ENCODE measurements at places on chromosomes 16 and 17.

DNA sequence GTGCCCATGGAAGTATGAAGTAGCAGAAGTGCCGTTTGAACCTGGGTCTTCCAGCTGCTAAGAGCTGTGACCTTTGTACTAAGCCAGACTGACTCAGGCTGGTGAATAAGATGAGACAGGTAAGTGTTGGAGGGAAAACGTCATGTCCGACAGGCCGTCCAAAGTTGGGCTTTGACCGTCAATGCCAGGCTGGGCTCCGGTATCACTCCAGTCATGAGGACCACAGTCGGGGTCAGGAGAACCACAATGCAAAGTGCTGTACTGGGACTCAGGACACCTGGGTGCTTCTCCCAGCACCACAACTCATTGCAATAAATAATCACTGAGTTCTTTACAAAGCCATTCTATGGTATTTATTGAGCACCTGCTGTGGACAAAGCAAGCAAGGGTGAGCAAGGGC lies 268.6 kb downstream of the HAPSTR1 start:
- DNase-seq, result no peak

- no peak for DNase-seq
These were observed 4.2 kb upstream of the MAP3K14 start for GRCh38 chr17:45320931-45321461.

GRCh38 chr17:15255713-15256454 lies 9.2 kb downstream of the PMP22 start:
- DNase-seq, result no peak

- DNase-seq, result no peak
These were observed 17.2 kb upstream of the N4BP1 start for GRCh38 chr16:48627148-48627547.

- DNase-seq, result no peak
These were observed 3.7 kb downstream of the PIGS start for GRCh38 chr17:28567604-28568003.

DNA sequence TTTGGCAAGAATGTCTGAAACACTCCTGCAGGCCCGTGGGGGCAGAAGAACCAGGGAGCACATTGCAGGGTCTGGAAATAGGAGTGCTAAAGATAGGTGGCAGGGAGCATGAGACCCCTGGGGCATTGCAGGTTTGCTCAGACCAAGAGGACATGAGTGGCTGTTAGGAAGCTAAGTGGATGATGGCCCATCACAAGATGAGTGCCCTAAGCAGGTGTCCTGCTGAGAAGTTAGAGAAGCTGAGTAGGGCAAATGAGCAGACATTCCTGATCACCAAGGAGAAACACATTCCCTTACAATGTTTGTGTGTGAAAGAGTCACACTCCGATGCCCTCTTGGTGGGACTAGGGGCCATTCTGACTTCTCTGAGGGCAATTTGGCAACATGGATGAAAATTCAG lies 9.9 kb downstream of the MLYCD start:
- DNase-seq, result no peak

GRCh38 chr17:43877451-43878155 lies 29.7 kb downstream of the MPP2 start:
- DNase-seq, result no peak

GRCh38 chr16:49852279-49852678 lies 3.6 kb downstream of the ZNF423 start:
- DNase-seq, result no peak

GRCh38 chr16:72715267-72715666 lies 332.7 kb downstream of the ZFHX3 start:
- no peak for DNase-seq

GRCh38 chr17:73121506-73121905 lies 29.0 kb upstream of the SLC39A11 start:
- no peak for DNase-seq

DNA sequence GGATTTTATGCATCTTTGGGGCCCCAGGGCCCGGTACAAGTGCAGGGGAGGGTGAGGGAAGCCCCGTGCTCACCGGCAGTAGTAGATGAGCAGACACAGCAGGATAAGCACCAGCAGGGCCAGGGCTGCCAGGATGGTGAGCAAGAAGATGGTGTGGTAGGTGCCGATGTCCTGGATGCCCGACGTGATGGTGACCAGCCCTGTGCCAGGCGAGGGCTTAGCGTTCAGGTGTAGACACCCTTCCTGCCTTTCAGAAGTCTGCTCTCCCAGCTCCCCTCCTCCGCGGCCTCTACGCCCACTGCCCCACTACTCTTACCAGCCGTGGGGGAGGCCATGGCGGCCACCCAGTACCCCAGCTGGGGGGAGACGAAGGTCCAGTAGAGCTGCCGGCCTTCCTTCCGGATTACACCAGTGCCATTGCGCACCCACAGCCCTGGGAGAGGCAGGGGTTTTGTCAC lies 8.0 kb downstream of the FAM171A2 start:
- no peak for DNase-seq

DNA sequence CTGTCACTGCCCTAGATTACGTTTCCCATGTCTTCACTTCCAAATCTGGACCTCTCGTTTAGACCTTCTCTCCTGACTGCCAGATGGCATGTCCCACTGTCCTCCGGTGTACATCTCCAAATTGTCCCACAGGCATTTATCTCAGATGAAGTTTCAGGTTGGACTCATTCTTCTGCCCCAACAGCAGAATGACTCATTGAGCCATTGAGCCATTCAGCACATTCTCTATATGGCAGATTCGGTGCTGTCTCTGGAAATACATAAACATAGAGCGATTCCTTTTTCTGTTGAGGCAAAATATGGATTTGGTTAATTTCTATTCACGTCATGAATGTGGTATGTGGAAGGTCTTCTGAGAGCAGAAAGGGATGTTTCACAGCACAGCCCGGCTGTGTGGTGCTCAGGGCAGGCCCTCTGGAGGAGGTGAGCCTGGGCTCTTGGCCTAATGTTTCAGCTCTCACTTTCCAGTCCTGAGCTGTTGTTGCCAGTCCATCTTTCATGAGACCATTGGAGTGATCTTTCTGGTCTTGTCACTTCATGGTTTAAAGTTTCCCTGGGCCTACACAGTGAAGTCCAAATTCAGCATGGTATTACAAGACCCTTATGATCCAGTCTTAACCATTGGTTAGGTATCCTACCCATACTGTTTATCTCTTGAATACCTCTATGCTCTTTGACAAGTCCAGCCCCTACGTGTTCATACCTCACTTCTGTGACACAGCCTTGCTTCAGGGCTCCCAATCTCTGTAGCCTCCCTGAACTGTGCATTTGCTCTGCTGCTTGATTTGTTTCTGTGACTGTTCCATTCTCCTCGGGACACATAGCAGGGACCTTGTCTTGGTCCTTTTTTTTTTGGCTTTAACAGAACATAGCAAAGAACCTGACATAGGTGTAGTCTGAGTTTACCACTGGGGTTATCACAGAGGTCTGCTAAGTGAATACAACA lies 15.9 kb downstream of the HAPSTR1 start:
- no peak for DNase-seq

DNA sequence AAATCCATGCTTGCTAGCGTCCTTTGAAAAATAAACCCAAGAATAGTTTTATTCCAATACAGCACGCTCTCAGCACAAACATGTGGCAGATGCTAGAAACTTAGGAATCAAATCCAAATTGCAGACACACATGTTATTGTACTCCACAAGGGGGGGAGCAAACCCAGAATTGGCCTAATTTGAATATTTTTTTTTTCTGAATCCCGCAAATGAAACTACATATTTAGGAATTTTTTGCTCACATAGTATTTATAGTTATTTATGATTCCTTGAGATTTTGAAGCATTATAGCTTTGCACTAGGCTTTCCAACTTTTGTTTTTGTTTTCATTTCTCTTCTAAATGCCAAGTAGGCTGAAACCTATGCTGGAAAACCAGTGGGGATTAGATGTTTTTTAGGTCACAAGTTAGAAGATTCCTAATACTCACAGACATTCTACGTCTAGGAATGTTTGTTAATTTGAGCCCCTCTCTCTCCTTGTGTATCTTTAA lies 59.3 kb upstream of the CDH11 start:
- no peak for DNase-seq

DNA sequence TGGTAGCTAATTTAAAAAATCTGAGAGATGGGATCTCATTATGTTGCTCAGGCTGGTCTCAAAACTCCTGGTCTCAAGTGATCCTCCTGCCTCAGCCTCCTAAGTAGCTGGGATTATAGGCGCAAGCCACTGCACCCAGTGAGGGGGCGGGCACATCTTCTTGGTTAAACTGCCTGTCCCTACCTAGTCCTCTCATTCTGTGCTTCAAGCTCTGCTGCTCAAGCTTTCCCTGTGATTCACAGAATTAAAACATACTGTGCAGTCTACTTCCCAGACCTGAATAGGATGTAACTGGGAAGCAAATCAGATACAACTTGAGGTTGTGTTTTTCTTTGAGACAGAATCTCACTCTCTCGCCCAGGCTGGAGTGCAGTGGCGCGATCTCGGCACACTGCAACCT lies 2.3 kb downstream of the MRPL38 start:
- DNase-seq, result no peak

DNA sequence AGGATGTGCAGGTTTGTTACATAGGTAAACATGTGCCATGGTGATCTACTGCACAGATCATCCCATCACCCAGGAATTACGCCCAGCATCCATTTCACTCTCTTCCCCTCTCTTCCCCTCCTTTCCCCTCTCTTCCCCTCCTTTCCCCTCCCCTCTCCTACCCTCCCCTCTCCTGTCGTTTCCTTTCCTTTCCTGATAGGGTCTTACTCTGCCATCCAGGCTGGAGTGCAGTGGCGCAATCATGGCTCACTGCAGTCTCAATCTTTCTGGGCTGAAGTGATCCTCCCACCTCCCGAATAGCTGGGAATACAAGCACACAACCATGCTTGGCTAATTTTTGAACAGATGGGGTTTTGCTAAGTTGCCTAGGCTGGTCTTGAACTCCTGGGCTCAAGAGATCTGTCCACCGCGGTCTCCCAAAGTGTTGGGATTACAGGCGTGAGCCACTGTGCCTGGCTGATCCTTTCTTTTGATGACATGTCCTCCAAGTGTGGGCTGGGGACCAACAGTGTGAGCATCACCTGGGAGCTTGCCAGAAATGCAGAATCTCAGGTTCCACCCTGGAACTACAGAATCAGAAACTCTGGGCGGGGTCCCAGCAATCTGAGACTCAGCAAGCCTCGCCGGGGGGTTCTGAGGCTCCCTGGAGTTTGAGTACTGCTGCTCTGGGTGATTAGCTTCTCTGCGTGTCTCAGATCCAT lies 10.8 kb downstream of the ATP2C2 start:
- DNase-seq, result no peak

- no peak for DNase-seq
These were observed 5.5 kb upstream of the MXRA7 start for GRCh38 chr17:76716146-76716838.

DNA sequence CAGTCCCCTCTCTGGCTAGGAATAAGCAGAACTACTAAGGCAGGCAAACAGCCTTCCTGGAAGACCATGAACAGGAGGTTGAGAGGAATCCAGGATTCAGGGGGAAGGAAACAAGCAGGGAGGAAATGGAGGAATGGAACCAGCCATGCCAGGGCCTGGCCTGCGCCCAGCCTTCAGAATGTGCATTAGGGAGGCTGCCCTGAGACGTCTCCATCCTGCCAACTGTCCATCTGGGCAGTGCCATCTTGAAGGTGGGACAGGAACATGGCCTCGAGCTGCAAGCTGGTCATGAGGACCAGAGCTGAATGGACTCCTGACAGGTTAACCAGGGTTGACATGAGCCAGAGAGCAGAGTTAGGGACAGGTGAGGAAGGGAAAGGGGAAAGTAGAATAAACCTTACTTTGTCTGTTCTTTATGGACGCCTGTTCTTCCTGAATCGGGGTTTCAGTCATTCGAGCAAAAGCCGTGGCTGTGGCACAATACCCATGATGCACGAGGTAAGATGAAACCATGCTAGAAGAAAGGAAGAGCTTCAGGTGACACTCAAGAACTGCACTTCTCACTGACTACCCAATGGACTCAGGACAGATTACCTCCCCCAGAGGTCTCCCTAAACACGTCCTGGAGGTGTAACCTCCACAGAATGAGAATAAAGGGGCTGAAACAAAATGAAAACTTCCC lies 12.1 kb upstream of the GFOD2 start:
- DNase-seq, result no peak

GRCh38 chr17:58247511-58248363 lies 9.4 kb downstream of the LPO start:
- DNase-seq, result no peak

GRCh38 chr16:63830061-63830460 lies 1291.8 kb downstream of the CDH11 start:
- no peak for DNase-seq

DNA sequence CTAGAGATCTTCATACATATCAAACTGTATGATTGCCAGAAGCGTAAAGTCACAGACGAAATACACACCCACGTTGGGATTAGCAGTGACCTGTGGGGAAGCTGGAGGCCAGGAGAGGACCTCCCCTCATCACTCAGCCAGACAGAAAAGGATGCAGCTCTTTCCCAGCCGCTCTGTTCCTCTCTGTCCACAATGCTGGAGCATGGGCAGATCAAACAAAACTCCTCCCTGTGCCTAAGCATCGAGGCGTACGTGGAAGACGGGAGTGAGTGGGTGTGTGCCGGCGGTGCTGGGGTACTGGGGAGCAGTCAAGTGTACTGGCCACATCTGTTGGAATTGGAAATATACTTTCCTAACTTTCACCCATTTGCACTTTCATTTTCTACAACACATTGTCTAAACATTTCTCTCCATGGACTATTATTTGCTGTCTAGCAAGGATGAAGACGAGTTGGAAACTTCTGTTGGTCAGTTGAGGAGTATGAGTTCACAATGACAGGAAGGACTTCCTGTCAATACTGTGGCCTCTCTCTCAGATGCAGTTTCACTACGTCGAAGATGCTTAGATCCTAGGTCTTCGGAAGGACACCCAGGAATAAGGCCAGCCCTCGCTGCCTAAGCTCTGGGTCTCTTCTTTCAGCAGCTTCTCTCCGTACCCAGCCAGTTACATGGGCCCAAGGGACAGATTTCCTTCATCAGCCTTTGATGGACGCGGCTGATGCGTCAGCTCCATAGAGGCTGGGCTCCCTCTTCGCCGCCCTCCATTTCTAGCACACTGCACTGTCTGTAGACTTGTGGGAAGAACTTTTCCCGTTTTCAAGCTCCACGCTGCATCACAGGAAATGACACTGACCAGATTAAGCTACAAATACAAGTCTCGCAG lies 30.6 kb upstream of the ENDOV start:
- no peak for DNase-seq

DNA sequence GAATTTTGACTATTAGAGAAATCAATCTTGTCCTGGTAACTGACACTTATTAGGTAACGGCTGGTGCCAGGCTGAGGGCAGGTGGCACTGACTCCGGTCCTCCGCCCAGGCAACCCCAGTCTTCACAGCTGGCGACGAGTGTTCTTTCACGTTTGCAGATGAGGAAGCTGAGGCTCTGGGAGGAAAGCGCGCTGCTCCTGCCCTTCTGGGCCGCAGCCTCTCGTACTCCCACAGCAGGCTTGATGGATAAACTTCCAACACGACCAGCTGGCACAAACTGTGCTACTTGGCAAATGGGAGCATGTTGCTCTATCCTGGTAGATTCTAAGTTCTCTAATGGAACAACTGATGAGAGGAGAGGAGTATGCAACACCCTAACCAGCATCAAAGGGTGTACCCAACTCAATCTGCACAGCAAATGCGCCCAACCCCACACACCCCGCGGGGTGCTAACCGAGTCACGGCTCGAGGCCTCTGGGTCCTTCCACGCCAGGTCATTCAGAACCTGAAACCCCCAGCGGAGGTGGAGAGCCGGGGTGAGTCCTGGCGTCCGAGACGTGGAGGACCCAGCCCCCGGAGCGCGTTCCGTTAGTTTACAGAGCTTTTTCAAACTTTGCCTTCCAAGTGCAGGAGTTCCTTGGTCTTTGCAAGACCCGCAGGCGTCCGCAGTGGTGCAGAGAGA lies 477 bp upstream of the SLC47A1 start:
- no peak for DNase-seq
